ENCODE measurements at places on chromosomes 2 and 18.

GRCh38 chr2:26692279-26692896 is at the start of gene KCNK3:
Gene KCNK3, plus strand, starts transcription at chr2:26692722. Its CDS starts 154 bp downstream, at chr2:26692876.
- no peaks in the 10 kb centered on the region for H3K36me3 ChIP-seq
- H3K4me1 ChIP-seq = no peaks in the 10 kb centered on the region
- peak within 1 kb of the TSS; percentile 48 for H3K4me3 ChIP-seq
- no peaks in the 10 kb centered on the region for H3K27me3 ChIP-seq

- no peaks in the 10 kb centered on the region for H3K27me3 ChIP-seq
- H3K4me1 ChIP-seq = no peaks in the 10 kb centered on the region
- H3K27ac ChIP-seq = no peak overlapping the region
Measured at GRCh38 chr2:219466816-219467735, 31.6 kb upstream of the GMPPA start.

GRCh38 chr2:96538487-96539214 is 2.1 kb downstream of the ARID5A start:
- H3K4me3 ChIP-seq = peak overlapping the region; percentile 100
- peaks cover 3% of the 10 kb centered on the region for H3K4me1 ChIP-seq
- H3K27me3 ChIP-seq = no peaks in the 10 kb centered on the region

DNA sequence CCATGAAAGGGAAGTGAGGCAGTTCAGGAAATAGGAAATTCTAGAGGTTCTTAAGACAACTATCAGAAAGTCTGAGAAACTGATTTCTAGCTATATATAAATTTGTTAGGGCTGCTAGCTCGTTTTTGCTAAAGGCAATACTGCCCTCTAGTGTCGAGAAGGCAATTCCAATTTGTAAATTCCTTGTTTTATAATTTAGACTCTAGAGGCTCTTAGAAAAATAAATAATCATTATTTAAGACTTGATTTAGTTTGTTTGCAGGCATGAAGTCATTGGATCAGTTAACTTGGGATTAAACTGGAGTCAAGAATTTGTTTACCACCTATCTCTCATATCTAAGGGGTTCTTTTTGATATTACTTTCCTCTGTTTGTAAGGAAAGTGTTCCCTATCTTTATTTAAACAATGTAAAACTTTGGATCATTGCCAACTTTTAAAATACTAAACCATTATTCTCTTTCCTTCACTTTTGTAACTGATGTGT is 66.2 kb downstream of the ACVR2A start:
- H3K27me3 ChIP-seq = no peaks in the 10 kb centered on the region
- H3K4me3 ChIP-seq = no peak overlapping the region
- H3K36me3 ChIP-seq = no peaks in the 10 kb centered on the region
- peaks cover 32% of the 10 kb centered on the region for H3K4me1 ChIP-seq
- peak; percentile 53 for DNase-seq

DNA sequence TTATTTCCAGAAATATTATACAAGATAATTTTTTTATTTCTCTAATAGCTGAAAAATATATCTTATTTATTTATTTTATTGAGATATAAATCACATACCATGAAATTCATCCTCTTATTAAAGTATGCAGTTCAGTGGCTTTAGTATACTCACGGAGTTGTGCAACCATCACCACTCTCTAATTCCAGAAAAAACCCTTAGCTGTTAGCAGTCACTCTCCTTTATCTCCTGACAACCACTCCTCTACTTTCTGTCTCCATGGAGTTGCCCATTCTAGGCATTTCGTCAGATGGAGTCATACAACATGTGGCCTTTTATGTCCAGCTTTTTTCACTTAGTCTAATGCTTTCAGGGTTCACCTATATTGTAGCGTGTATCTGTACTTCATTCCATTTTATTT is 66.5 kb downstream of the TCF7L1 start:
- no peak overlapping the region for H3K4me3 ChIP-seq
- no peaks in the 10 kb centered on the region for H3K36me3 ChIP-seq
- DNase-seq = no peak
- H3K27me3 ChIP-seq = no peaks in the 10 kb centered on the region

GRCh38 chr2:1910592-1911246 is 166.4 kb upstream of the PXDN start:
- DNase-seq = no peak
- H3K27me3 ChIP-seq = no peaks in the 10 kb centered on the region
- no peaks in the 10 kb centered on the region for H3K36me3 ChIP-seq
- H3K4me3 ChIP-seq = no peak overlapping the region
- no peak overlapping the region for H3K27ac ChIP-seq
- no peaks in the 10 kb centered on the region for H3K4me1 ChIP-seq

- H3K36me3 ChIP-seq = no peaks in the 10 kb centered on the region
- no peaks in the 10 kb centered on the region for H3K27me3 ChIP-seq
- H3K4me3 ChIP-seq = no peak overlapping the region
- H3K27ac ChIP-seq = no peak overlapping the region
- no peak for DNase-seq
Measured at GRCh38 chr2:112730216-112730615, 9.4 kb downstream of the NT5DC4 start.

DNA sequence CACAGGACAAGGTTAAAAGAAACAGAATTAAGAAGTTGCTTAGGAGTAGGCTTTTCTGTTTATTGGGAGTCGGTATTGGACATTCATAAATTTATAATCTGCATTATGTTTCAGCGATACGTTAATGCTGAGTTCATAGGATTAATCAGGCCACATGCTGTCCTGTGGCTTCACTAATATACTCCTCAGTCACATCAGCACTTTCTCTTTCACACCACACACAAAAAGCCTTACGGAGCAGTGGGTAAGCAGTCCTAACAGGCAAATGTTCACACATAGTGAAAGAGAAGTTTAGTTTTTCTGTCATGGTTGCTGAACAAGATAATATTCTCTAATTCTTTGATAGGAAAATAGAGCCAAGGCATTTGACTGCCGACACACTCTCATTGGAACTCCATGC is 411.7 kb upstream of the RAB12 start:
- no peak overlapping the region for H3K27ac ChIP-seq
- no peak overlapping the region for H3K4me3 ChIP-seq
- DNase-seq = no peak
- H3K4me1 ChIP-seq = no peaks in the 10 kb centered on the region

- peak; percentile 52 for DNase-seq
- H3K36me3 ChIP-seq = no peaks in the 10 kb centered on the region
- H3K4me1 ChIP-seq = peaks cover 3% of the 10 kb centered on the region
- no peak overlapping the region for H3K4me3 ChIP-seq
Measured at GRCh38 chr18:76803814-76804213, 18.5 kb upstream of the ZNF236 start.

DNA sequence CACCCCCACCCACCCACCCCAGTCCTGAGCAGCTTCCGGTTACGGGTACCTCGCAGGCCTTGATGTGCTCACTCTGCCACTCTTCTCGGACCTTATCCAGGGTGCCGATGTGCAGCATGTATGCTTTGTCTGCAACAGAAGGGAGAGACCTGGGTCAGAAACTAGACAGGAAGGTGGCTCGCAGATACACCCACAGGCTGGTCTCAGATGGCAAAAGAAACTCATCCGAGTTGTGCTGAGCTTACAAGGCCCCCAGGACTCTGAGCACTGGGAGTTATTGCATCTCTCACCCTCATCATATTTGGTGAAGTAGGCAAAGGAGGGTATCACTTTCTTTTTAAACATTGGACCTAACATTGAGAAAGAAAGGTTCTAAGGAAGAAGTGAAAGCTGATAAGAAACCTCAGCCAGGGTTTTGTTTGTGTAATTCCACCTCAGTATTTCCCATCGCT is 30.6 kb upstream of the EPG5 start:
- no peaks in the 10 kb centered on the region for H3K4me1 ChIP-seq
- no peak overlapping the region for H3K27ac ChIP-seq
- H3K36me3 ChIP-seq = no peaks in the 10 kb centered on the region
- no peaks in the 10 kb centered on the region for H3K27me3 ChIP-seq
- H3K4me3 ChIP-seq = no peak overlapping the region

DNA sequence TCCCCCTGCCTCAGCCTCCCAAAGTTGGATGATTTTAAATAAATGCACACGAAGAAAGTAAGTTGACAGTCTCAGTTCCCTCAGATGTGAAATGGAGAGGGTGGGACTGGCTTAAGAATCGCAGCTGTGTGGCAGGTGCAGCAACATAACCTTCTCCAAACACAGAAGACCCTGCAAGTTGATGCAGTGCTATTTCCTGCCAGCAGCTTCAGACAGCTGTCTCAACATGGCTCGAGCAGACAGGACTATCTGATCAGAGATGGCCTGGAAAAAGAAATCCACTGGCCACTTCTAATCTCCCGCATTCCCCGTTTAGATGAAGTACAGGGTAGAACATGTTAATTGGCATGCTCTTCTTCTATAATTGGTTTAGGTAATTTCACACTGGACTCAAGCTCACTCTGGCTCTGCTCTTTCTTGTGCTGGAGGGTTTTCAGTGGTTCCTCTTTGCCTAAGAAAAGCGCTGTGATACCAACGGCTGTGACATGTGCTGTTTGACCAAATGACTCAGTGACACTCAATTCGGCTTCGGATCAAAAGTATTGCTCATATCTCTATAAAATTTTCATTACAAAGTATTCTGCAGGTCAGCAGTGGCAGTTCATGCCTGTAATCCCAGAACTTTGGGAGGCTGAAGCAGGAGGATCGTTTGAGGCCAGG is 40.2 kb downstream of the MYOM1 start:
- peak overlapping the region; percentile 34 for H3K27ac ChIP-seq
- no peak for DNase-seq
- H3K4me3 ChIP-seq = no peak overlapping the region
- H3K27me3 ChIP-seq = no peaks in the 10 kb centered on the region
- no peaks in the 10 kb centered on the region for H3K4me1 ChIP-seq
- H3K36me3 ChIP-seq = no peaks in the 10 kb centered on the region

DNA sequence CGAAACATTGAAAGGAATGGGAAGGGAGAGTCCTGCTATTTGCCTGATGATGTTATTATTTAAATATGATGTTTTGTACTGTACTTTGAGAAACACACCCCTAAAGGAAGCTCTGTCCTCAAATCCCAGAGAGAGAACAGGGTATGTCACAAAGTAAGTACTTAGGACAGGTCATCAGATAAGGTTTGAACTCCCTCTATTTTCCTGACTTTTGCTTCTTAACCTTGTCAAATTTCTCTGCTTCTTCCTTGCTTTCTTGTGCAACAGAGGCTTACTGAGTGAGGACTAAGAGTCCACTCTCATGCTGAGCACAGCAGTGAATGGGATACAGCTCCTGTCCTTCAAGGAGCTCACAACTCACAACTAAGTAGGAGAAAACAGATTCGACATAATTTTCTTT is 3.7 kb downstream of the DGUOK start:
- H3K27me3 ChIP-seq = no peaks in the 10 kb centered on the region
- H3K4me3 ChIP-seq = no peak overlapping the region
- H3K36me3 ChIP-seq = no peaks in the 10 kb centered on the region
- no peak overlapping the region for H3K27ac ChIP-seq
- peaks cover 75% of the 10 kb centered on the region for H3K4me1 ChIP-seq

- DNase-seq = no peak
- H3K27me3 ChIP-seq = no peaks in the 10 kb centered on the region
- no peaks in the 10 kb centered on the region for H3K4me1 ChIP-seq
- no peak overlapping the region for H3K27ac ChIP-seq
- no peaks in the 10 kb centered on the region for H3K36me3 ChIP-seq
- H3K4me3 ChIP-seq = no peak overlapping the region
Measured at GRCh38 chr18:39834636-39835035, 2120.4 kb upstream of the PIK3C3 start.

- no peaks in the 10 kb centered on the region for H3K4me1 ChIP-seq
- DNase-seq = no peak
- H3K36me3 ChIP-seq = no peaks in the 10 kb centered on the region
- no peak overlapping the region for H3K27ac ChIP-seq
- no peak overlapping the region for H3K4me3 ChIP-seq
Measured at GRCh38 chr2:173374634-173375033, 20.0 kb downstream of the CDCA7 start.

- H3K4me1 ChIP-seq = peaks cover 37% of the 10 kb centered on the region
- DNase-seq = peak; percentile 55
- H3K27me3 ChIP-seq = no peaks in the 10 kb centered on the region
- H3K36me3 ChIP-seq = no peaks in the 10 kb centered on the region
- H3K27ac ChIP-seq = no peak overlapping the region
Measured at GRCh38 chr2:95115418-95115817, 6.2 kb downstream of the MRPS5 start.

Data from tibial nerve (tissue), 4 donors.